ENCODE measurements at places on chromosomes 16 and 17.

DNA sequence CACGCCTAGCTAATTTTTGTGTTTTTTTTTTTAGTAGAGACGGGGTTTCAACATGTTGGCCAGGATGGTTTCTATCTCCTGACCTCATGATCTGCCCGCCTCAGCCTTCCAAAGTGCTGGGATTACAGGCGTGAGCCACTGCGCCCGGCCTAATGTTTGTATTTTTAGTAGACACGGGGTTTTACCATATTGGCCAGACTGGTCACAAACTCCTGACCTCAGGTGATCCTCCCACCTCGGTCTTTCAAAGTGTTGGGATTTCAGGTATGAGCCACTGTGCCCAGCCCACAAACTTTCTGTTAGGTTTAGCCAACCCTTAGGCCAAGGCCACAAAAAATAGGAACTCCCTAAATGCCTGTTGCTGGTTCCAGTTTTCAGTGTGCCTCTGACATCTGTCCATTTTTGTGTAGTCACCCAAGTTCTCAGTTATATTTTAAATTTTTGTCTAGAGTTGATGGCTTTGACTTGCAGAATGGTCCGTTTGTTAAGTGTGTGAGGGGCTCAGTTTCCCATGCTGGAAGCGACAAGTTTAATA is 12.7 kb downstream of the CCL16 start:
- DNase-seq, result no peak

GRCh38 chr17:46769531-46770438 is 48.7 kb downstream of the WNT3 start:
- no peak for DNase-seq

DNA sequence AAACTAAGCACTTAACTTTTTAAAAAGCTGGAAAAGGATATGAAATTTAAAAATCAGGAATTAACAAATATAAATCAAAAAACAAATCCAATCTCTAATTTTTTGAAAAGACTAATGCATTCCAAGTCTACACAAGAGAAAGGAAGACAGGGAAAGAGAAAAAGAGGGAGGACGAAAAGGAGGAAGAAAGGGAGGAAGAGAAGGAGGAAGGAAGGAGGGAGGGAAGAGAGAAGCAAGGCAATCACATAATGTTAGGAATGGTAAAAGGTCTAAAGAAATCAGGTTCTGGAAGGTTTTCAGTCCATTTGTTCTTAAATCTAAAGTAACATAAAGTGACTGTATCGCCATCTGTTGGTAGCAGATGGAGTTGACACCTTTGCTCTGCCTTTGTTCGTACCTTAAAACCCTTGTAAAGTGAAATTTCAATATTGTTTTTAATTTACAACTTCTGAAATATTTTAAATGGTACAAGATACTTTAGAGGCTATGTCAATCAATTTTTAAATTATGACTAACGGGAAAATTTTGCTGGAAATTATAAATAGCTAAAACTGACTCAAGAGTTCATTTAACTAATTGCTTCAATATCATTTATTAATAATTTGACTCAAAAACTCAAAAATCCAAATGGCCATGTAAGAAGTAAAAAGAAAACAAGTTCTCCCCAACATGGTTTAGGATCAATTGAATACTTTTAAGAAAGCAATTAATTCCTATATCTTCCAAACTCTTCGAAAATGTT is 20.4 kb upstream of the CDYL2 start:
- DNase-seq, result no peak

- no peak for DNase-seq
These were observed 45.3 kb downstream of the PRAC1 start for GRCh38 chr17:48676963-48677558.
